ENCODE measurements at places on chromosomes 2 and 18. TPM values are rescaled to one million over a fixed set of nuclear protein-coding genes. Genes with fewer than 3 reads are reported as not detected.

Gene THSD7B
- 0.16 TPM for total RNA-seq

Gene CYP26B1
- 1.6 TPM for total RNA-seq

Gene TMEM198
- 4.2 TPM for total RNA-seq

Gene RAMP1
- 109 TPM for total RNA-seq

Gene CAPN14
- 0.98 TPM for total RNA-seq

Gene SALL3
- not detected for total RNA-seq

Gene DPP4
- total RNA-seq, result 0.05 TPM

Gene FBXO48
- total RNA-seq, result 0.23 TPM

Gene FEV
- total RNA-seq, result not detected

Gene XIRP2
- total RNA-seq, result not detected

Gene MYL1
- total RNA-seq, result not detected

Gene GDF7
- 0.04 TPM for total RNA-seq

Gene ATP8B1
- total RNA-seq, result not detected

Gene TDRD15
- not detected for total RNA-seq

Gene DCDC2C
- not detected for total RNA-seq

Gene RBMS1
- 22.0 TPM for total RNA-seq

Gene SH2D6
- 0.24 TPM for total RNA-seq

Gene SKA1
- 21.3 TPM for total RNA-seq

Gene TGFA
- 193 TPM for total RNA-seq

Gene ERBB4
- 0.03 TPM for total RNA-seq

Gene KHK
- 6.0 TPM for total RNA-seq

Gene SERPINB5
- 0.45 TPM for total RNA-seq

Gene C2orf78
- not detected for total RNA-seq

Gene CAD
- total RNA-seq, result 66.2 TPM

Data from A375 (cell line).